Stimulated activated CD8-positive, alpha-beta memory T cell treated with anti-CD3 and anti-CD28 coated beads, Interleukin-15, amount 100 ng/mL, for 24 hours (primary cell): ENCODE measurements at places on chromosomes 16 and 17.

DNA sequence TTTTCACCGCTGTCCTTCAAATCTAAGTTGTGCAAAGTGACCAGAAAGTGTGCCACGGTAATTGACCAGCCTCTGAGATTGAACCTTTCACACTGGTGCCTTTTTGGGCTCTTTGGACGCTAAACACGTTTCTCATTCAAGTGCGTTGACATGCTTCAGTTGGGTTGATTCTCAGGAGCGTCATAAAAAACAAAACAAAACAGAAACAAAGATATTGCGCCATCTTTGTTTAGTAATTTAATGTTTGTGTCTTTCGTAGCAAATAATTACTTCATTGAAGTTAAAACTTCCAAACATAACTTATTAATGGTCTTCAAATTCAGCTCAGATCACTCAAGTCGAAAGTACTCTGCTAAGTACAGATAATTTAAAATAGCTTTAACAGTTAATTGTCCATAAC, 80.2 kb downstream of the OR1D5 start:
- no peak for DNase-seq

DNA sequence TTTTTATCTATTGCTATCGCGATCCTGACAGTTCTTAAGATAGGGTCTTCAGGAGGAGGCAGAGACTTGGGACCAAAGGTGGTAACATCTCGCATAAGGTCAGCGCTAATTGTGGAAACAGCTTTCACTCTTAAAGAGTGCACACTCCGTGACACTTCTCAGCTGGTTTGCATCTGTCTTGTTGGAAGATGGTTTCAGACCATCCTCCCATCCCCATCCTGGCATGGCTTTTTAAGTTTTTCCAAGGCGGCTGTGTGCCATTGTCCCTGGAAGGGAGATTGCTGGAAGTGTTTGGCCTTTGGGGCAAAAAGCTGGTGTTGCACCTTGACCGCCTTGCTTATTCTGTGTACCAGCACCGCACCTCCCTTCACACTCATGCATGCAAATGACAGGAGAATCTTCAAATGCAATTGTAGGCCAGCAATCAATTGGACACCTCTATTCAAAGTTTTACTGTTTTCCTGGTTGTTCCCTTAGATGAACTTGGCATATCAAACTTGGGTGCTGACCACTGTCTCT, 1.5 kb downstream of the SOCS7 start:
- DNase-seq = no peak

DNA sequence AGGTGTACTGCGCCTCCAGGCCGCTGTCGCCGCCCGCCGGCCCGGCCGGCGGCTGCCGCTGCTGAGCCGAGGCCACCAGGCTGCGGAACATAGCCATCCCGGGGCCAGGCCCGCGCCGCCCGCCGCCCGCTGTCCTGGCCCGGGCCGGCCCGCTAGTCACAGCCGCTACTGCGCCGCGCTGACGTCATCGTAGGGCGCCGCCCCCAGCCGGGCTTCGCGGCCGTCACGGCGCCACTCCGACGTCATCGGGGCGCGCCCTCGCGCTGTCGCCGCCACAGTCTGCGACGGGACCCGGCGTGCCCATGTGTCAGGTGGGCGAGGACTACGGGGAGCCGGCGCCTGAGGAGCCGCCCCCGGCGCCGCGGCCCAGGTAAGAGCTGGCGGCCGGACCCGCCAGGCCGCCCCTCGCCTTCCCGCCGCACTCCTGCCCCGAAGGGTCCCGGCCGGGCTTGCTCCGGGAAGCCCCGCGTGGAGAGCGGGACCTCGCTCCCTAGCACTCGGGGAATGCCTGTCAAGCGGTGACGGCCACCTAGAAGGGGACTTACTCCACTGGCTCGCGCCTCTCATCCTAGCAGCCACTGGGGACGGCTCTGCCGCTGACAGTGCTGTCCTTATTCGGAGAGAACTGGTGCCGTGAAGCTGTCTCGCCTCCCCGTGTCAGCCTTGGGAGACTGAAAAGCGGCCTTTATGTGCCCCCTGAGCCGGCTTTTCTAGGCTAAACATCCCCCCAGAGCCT, at the start of the genes CTU2 and RNF166:
CTU2 (plus strand) TSS at position 275 of the 736 bp plus-strand sequence; CDS start at position 303, 28 bp downstream.
RNF166 (minus strand) TSS at position 180 of the 736 bp plus-strand sequence; CDS start at position 97, 83 bp downstream.
- DNase-seq = peak; percentile 97

DNA sequence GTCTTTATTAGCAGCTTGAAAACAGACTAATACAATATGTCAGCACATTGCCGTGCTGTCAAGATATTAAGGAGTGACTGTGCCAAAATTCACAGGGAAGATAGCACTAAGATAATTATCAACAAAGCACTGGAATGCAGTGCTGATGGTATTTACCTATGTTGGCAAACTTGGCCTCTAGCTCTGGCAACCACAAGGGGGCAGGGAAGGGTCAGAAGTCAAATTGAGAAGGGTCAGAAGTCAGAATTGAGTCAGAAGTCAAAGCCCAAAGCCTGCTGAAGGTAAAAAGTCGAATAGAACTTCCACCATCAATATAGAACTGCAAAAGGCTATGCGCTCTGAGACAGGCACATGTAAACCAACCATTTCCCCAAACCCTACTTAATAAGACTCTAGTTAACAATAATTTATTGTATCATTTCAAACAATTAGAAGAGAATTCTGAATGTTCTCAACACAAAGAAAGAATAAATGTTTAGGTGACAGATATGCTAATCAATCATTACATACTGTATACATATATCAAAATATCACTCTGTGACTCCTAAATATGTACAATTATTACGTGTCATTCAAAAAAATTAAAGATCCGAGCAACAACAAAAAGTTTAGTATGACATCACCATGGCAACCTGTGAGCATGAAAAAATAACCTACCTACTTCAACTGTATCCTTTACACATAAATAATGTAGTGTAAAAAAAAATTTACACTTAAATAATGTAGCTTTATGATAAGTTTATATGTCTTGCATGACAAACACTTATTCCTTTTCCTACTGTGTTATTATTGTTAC, 916.1 kb downstream of the KCNJ2 start:
- no peak for DNase-seq

- DNase-seq = no peak
Observed at GRCh38 chr16:88469615-88470395, 16.7 kb downstream of the ZFPM1 start.

DNA sequence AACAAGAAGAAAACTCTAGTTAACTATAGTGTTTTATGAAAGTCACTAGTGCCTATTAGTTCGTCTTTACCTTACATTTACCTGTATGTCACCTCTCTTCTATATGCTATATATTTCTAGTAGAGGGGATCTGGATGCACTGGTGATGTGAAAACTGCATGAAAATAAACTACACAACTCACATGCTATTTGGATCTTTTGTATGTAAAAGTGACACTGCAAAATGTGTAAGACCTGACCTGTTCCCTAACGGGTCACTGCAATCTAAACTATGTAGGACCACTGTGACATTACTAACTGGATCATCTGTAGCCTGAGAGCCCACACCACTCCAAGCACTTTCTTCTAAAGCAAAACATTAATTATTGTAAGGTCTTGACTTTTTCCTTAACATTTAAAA, 1.7 kb downstream of the BLMH start:
- no peak for DNase-seq

- DNase-seq = no peak
Observed at GRCh38 chr17:57113011-57113410, 28.0 kb downstream of the AKAP1 start.
